ENCODE measurements at places on chromosomes 6 and 20. TPM values are rescaled to one million over a fixed set of nuclear protein-coding genes. Genes with fewer than 3 reads are reported as not detected.

The RTN4IP1 gene
- total RNA-seq = 4.2 TPM

The TTBK1 gene
- not detected for total RNA-seq

The CALHM6 gene
- 1.5 TPM for total RNA-seq

The SNAP25 gene
- 0.53 TPM for total RNA-seq

The PI16 gene
- total RNA-seq = 1.8 TPM

The HLA-DQA2 gene
- not detected for total RNA-seq
